ENCODE measurements at places on chromosomes 1 and 21.

DNA sequence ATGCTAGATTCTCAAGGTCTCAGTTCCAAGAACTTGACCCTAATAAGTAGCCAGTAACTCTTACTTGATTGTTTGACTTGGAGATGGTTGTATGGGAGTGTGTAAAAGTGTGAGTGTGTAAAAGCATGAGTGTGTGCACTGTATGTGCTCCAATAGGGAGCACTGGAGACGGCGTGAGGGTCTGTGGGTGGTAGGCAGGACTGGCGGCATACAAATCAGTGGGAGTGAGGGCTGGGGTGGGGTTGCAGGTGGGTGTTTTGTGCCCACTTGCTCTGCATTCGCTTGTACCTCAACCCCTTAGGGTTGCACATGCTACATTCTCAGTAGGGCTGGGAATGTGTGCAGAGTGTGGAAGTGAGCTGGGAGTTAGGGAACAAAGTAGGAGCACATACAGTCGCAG is 79.5 kb upstream of the CD34 start:
- DNase-seq = no peak

- no peak for DNase-seq
These were observed 18.4 kb downstream of the RSPO1 start for GRCh38 chr1:37616330-37616729.

DNA sequence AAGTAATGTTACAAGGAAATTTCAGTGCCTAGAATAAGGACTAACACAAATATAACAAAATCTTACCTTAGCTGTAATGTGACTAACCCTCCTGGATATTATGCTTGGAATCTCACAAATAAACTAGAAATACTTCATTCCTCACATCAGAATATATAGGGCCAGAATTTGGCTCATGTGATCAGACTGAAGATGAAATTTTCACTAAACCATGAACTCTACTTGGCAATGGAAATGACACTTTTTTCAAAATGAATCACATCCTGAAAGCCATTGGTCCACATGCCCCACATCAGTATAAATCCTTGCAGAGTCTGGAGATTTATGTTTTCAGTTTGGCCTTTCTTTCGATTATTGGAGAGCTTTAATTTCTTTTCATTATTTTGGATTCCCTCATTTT is 227.8 kb downstream of the NRIP1 start:
- no peak for DNase-seq

GRCh38 chr1:8318436-8318835 is 522 bp downstream of the SLC45A1 start:
- DNase-seq = no peak

GRCh38 chr1:81833722-81834121 is 33.0 kb downstream of the ADGRL2 start:
- DNase-seq = no peak

- DNase-seq = no peak
These were observed 360.2 kb downstream of the VAV3 start for GRCh38 chr1:107604825-107605224.

GRCh38 chr1:181110013-181110412 is 21.5 kb downstream of the IER5 start:
- DNase-seq = no peak

DNA sequence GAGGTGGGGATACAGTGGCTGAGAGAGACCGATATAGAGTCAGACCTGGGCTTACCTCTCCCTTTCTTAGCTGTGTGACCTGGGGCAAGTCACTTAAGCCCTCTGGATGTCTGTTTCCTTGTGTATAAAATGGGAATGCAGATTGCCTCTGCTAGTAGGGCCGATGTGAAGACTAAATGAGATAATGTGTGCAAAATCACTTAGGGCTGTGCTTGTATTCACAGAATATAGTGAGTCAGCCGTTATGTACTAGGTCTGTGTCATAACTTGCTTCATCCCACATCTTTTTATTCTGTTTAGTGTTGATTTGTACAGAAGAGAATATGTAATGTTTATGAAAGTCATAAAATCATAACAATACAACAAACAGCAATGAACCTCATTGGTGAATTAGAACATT is 56.0 kb downstream of the PTPRU start:
- no peak for DNase-seq

DNA sequence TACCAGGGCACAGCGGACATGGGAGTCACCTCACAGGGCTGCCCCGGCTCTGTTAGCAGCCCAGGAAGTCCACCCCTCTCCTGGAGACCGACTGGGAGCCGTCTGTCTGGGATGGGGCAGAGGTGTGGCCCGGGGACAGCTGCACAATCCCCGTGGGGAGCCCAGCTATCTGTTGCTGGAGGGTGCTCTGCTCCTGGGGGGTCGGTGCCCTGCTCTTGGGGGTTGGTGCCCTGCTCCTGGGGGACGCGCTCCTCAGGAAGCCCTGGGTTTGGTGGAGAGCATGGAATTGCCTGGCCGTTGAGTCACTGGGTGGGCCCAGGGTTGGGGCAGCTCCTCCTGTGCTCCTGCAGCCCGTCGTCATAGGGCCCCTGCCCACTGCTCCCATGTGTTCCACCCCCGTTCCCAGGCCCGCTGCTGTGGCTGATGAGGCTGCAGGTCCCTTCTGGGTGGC is 39.3 kb downstream of the AGPAT3 start:
- no peak for DNase-seq

DNA sequence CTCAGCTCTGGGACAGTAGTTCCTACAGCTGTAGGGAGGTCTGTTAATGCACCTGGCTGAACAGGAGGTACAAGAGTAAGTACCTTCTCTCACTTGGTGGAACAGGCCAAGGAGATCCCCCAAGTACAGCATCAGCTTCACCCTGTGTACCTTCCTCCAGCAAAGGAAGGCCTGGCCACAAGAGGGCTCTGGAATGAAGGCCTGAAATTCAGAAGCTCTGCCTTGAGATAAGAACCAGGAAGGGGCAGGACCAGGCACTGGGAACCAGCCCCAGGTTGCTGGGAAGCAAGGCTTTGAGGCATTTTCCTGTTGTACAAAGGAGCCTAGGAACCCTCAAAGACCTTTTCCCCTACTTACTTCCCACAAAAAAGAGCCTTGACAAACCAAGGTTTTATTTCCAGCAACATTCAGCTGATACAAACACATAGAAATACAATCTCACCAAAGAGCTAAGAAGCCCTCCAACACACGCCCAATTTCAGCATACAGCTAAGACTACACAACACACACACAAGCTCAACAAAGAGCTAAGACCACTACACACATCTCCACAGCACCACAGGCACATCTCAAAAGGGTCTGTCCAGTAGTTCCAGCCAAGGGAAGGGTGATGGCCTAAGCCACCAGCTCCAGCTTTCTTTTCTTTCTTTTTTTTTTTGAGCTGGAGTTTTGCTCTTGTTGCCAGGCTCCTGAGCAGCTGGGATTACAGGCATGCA is 23.5 kb downstream of the F11R start:
- DNase-seq = peak; percentile 73

GRCh38 chr1:221294242-221294641 is 415.0 kb downstream of the HLX start:
- no peak for DNase-seq

GRCh38 chr1:8082945-8083344 is 56.8 kb upstream of the ERRFI1 start:
- no peak for DNase-seq

- DNase-seq = peak; percentile 95
These were observed 1.4 kb upstream of the SSBP3 start for GRCh38 chr1:54407404-54408146.

GRCh38 chr1:246815693-246816270 is 91.6 kb downstream of the SCCPDH start:
- DNase-seq = peak; percentile 14

Measured in GM12865 (cell line).